Central memory CD8-positive, alpha-beta T cell (primary cell): ENCODE measurements at places on chromosomes 2 and 18.

- H3K4me3 ChIP-seq = peak overlapping the region; percentile 57
- no peaks in the 10 kb centered on the region for H3K27me3 ChIP-seq
- peaks cover 95% of the 10 kb centered on the region for H3K4me1 ChIP-seq
- H3K36me3 ChIP-seq = peaks cover 22% of the 10 kb centered on the region
- H3K27ac ChIP-seq = peak overlapping the region; percentile 84
- DNase-seq = no peak
Observed at GRCh38 chr2:197208841-197209240, 101.7 kb downstream of the ANKRD44 start.

DNA sequence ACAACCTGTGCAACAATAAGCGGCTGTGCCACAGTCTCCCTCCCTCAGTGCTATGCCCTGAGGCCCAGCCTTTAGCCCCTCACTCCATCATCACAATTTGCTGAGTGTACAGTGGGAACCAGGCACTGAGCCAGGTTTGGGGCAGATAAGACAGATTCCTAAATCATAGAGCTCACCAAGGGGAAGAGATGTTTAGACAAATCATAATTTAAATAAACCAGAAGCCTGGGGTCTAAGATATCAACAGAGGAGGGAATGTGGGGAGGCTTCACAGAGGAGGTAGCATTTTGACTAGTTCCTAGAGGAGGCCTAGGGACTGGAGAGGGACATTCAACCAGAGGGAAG is 139.3 kb upstream of the EPAS1 start:
- no peak for DNase-seq
- no peak overlapping the region for H3K27ac ChIP-seq
- H3K36me3 ChIP-seq = peaks cover 7% of the 10 kb centered on the region

DNA sequence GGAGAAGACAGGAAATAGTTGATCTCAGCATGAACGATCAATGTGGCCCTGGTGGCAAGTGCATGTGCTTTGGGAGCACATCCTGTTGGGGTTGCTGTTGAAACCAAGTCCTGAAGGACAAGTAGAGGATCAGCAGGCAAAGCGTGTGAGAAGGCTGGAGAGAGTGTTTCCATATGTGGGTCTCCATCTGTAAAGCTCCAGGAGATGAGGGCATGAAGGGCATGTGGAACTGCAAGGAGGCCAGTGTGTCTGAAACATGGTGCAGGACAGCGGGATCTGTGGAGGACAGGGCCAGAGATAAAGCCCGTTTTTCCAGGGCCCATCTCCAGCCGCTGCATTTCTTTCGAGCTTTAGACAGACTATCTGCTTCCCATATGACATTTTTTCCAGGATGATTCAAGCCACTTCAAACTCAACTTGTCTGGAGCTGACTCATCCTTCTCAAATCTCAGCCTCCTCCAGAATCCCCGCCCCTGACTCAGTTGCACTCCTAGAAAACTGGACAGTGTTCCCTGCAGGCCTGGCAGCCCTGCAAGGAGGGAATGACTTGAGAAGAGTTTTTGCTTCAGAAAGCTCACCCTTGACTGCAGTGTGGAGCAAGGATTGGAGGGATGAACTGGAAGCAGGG is 226.1 kb downstream of the VAPA start:
- H3K27me3 ChIP-seq = peaks cover 33% of the 10 kb centered on the region
- H3K27ac ChIP-seq = no peak overlapping the region
- H3K4me3 ChIP-seq = no peak overlapping the region
- no peaks in the 10 kb centered on the region for H3K36me3 ChIP-seq

DNA sequence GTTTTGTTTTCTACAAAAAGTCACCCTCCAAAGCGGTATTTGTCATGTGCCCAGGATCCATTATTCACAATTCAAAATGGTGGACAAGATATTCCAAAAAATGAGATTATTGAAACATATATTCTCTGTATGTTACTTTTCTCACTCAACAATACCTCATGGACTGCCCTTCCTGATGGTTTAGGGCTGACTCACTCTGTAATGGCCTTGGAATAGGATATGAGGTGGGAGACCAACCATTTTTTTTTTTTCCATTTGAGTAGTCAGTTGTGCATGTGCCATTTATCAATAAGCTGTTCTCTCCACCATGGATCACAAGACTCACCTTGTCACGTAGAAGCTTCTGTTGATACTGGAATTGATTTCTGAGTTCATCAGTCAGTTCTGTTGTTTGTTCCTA is 64.5 kb downstream of the LYPD6 start:
- no peak for DNase-seq
- no peak overlapping the region for H3K4me3 ChIP-seq
- no peaks in the 10 kb centered on the region for H3K4me1 ChIP-seq
- H3K36me3 ChIP-seq = no peaks in the 10 kb centered on the region
- H3K27me3 ChIP-seq = no peaks in the 10 kb centered on the region

DNA sequence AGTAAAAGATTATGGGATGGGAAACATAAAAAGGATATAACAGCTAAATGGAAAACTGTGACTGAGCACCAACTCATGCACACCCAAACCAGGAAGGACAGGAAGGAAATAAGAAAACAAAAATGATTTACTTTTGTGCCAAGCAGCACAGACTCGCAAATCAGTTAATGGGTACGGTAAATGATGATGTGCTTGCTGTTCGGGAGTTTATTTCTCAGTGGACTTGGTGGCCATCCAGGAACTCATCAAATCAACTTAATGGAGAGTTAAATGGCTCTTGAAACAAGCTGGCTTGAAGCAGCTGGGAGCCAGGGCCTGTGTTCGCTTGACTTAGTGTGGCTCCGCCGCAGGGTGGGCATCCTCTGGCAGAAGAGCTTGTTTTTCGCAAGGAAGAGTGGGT is 36.2 kb downstream of the MTCL1 start:
- H3K4me1 ChIP-seq = peaks cover 39% of the 10 kb centered on the region
- DNase-seq = no peak
- H3K27ac ChIP-seq = no peak overlapping the region
- H3K36me3 ChIP-seq = no peaks in the 10 kb centered on the region
- no peaks in the 10 kb centered on the region for H3K27me3 ChIP-seq

DNA sequence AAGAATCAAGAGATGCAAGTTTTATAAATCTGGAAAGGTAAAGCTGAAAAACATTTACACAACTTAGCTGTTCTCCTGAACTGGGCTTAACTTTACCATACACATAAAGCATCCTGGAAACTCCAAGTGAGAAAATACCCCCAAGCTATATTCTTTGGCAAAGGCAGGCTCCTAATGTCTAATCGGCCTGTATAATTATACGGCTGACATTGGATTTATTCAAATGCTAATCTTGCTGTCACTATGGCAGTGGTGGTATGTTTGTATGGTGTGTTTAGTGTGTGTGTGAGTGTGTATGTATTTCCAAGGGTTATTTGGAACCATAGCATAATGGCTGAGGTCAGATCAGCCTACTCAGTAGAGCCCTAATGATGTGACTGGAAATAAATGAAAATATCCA is 1031.8 kb upstream of the ZEB2 start:
- H3K27me3 ChIP-seq = no peaks in the 10 kb centered on the region
- H3K27ac ChIP-seq = no peak overlapping the region
- no peak overlapping the region for H3K4me3 ChIP-seq
- no peaks in the 10 kb centered on the region for H3K36me3 ChIP-seq

DNA sequence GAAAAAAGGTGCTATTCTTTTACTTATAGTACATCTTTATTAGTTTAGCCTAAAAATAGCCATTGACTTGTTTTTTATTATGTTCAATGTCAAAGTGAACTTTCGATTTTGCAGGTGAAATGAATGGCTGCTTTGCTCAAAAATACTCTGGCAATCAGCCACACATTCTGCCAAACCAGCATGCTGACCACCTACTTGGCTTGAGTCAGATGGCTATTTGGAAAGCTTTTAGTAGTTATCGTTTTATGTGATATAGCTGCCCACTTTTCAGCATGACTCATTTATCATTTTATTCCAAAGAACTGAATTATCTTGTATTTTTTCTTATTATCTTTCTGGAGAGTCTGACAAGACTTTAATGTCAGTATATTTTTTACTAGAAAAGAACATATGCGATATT is 1615.8 kb upstream of the TMEFF2 start:
- H3K4me1 ChIP-seq = no peaks in the 10 kb centered on the region
- no peak overlapping the region for H3K27ac ChIP-seq
- no peaks in the 10 kb centered on the region for H3K36me3 ChIP-seq
- no peaks in the 10 kb centered on the region for H3K27me3 ChIP-seq

- no peaks in the 10 kb centered on the region for H3K4me1 ChIP-seq
- no peak overlapping the region for H3K4me3 ChIP-seq
- H3K27ac ChIP-seq = no peak overlapping the region
- no peaks in the 10 kb centered on the region for H3K27me3 ChIP-seq
Observed at GRCh38 chr2:101688261-101688660, 9.2 kb upstream of the MAP4K4 start.

GRCh38 chr18:48215876-48216638 is 193.1 kb downstream of the ZBTB7C start:
- no peak overlapping the region for H3K27ac ChIP-seq
- no peaks in the 10 kb centered on the region for H3K4me1 ChIP-seq
- H3K4me3 ChIP-seq = no peak overlapping the region
- no peak for DNase-seq
- H3K27me3 ChIP-seq = peaks cover 8% of the 10 kb centered on the region

- H3K4me1 ChIP-seq = no peaks in the 10 kb centered on the region
- H3K27me3 ChIP-seq = no peaks in the 10 kb centered on the region
- peaks cover 6% of the 10 kb centered on the region for H3K36me3 ChIP-seq
- no peak for DNase-seq
- H3K4me3 ChIP-seq = no peak overlapping the region
Observed at GRCh38 chr18:12783524-12783923, 80.7 kb downstream of the PSMG2 start.

GRCh38 chr2:144356402-144356801 is 163.5 kb downstream of the ZEB2 start:
- H3K4me3 ChIP-seq = no peak overlapping the region
- H3K27me3 ChIP-seq = no peaks in the 10 kb centered on the region
- no peaks in the 10 kb centered on the region for H3K36me3 ChIP-seq
- DNase-seq = no peak

DNA sequence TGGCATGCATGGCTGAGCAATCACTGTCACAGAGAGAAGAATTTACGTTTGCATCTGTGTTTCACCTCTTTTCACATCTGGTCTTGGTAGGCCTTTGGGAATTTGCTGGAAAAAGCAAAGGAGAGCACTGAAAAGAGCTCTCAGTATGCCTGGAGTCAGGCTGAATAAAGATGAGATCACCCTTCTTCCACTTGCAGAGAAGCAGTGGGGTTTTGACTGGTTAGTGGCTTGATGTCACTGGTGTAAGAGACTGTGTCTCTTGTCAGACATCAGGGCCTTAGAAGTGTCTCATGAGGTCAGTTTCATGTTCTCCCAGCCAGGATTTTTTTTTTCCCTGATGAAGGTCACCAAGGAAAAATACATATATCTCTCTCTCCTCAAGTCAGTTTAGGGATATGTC is 353.8 kb downstream of the INSIG2 start:
- H3K4me1 ChIP-seq = no peaks in the 10 kb centered on the region
- no peak for DNase-seq
- no peak overlapping the region for H3K4me3 ChIP-seq
- H3K36me3 ChIP-seq = no peaks in the 10 kb centered on the region
- no peaks in the 10 kb centered on the region for H3K27me3 ChIP-seq

DNA sequence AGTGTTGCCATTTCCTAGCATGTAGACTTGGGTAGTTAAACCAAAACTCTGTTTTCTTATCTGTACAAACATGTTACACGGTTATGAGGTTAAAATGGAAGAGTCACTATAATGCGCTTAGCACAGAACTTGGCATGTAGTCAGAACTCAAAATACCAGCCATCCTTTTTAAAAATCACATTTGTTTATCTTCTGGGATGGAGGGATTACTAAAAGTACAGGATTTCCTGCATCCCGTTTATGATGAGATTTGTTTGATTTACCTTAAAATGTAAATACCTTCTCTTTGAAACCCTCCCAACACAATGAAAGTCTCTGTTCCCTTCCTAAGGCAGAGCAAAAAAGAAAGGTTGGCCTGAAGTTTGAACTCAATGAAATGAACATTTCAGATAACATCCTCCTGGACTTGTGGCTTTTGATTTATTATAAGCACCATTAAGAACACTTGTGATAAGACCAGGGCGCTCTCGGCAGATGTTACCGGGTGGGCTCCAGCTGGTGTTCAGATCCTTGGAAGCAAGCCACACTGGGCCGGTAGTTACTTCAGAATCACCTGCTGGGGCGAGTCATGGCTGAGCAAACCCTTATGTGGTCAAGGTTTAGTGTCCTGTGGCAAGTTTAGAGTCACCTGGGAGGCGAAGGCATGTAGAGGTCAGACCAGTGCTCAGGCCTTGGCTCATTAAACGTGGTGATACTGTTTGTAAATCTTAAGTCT is 105.7 kb downstream of the MGAT5 start:
- H3K4me3 ChIP-seq = no peak overlapping the region
- H3K36me3 ChIP-seq = peaks cover 18% of the 10 kb centered on the region
- H3K27ac ChIP-seq = no peak overlapping the region
- no peak for DNase-seq
- H3K4me1 ChIP-seq = peaks cover 5% of the 10 kb centered on the region
- no peaks in the 10 kb centered on the region for H3K27me3 ChIP-seq

GRCh38 chr2:222439692-222440091 is 15.3 kb downstream of the SGPP2 start:
- no peaks in the 10 kb centered on the region for H3K27me3 ChIP-seq
- H3K4me3 ChIP-seq = no peak overlapping the region
- H3K27ac ChIP-seq = no peak overlapping the region
- H3K4me1 ChIP-seq = no peaks in the 10 kb centered on the region
- DNase-seq = no peak

DNA sequence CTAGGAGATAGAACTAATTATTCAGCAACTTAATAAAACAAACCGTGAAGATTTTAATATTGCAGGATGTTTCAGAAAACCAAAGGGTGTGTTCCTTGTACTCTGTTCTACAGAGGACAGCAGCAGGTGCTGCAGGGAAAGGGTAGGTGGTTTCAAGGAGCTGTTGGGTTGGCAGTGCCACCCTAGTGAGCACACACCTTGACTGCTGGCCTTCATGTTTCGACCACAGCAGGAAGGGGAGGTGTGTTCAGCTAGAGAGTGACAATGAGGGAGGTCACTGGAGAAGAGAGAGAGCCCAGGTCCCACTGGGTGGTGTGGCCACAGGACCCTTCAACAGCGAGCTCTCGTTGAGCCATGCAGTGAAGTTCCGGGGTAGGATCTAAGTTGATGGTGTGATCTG is 98.6 kb downstream of the ZNF236 start:
- peaks cover 12% of the 10 kb centered on the region for H3K4me1 ChIP-seq
- DNase-seq = no peak
- no peak overlapping the region for H3K27ac ChIP-seq

DNA sequence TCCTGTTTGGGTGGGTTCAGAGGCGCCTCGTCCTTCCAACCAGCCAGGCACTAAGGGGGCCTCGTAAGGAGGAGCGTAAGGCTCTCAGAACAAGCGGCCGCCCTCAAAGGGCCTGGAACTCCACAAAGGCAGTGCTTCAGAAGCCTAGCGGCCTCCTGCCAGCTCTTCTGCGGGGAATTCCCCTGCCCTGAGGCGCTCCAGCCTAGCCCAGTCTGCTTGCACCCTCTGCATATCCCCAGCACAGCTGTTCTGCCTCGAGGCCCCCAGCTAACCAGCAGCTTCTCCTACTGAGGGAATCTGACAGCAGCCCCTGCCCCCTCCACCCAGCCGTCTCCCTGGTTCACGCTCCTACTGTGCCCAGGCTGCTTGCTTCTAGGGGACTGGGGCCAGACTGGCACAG is 265.9 kb downstream of the TFCP2L1 start:
- no peaks in the 10 kb centered on the region for H3K4me1 ChIP-seq
- H3K27me3 ChIP-seq = peaks cover 25% of the 10 kb centered on the region
- DNase-seq = no peak
- no peak overlapping the region for H3K4me3 ChIP-seq
- no peaks in the 10 kb centered on the region for H3K36me3 ChIP-seq
